ENCODE measurements at places on chromosomes 1 and 21.
A peak's percentile ranks its signal among the peaks of the same experiment; 100 is the strongest.

DNA sequence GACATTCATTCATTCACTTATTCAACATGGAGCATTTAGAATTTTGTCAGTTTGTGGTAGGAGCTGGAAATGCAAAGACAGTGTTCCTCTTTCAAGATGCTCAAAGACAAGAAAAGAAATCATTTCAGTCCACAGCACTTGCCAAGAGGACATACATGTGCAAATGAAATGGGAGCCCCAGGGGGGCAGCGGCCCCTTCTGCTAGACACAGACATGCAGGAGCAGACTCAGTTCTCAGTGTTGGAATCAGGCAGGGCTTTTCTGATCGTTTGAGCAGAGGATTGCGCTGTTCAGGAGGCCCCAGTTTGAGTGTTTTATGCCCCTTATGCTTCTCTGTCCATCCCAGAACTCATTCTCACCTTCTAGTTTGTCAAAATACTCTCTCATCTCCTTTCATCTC is 35.6 kb upstream of the VASH2 start:
- DNase-seq: no peak

GRCh38 chr1:71593523-71593922 is 512.7 kb upstream of the ZRANB2 start:
- DNase-seq: no peak

- no peak for DNase-seq
These were observed 56.4 kb downstream of the KIF26B start for GRCh38 chr1:245211035-245211749.

DNA sequence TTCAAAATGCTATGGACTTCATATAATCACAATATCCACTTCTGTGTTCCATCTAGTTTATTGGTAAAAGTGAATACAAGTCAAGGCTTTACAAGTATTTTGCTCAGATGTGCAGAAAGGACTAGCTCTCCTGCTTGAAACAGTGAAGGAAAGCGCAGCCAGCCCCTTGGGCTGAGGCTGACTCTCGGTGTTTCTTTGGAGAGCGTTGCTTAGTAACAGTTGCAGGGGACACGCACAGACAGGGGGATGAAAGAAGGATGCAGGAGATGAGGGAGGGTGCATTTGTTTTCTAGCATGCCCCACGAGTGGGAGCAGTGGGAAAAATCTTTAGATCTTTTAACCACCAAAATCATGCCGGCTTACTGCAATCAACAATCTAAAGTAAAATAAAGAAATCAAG is 9.1 kb downstream of the PYCR2 start:
- DNase-seq: no peak

GRCh38 chr1:18714404-18715175 is 83.9 kb downstream of the PAX7 start:
- no peak for DNase-seq

DNA sequence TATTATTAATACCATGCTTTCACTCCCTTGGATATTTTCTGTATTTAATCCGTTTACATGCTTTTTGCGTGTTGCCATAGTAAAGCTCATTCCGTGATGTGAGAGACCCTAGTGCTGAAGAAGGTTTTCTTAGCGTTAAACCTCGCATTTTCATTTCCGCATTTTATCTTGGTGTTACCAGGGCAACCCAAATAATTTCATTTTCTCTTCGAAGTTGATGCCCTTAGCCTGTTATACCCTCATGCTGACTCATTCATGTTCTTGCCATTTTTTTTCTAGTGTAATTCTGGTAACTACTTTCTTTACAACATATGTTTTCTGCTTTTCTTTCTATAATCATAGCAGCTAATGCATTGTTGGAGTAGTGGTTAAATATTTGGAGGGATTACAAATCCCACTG is 37.2 kb downstream of the LRRC8C start:
- DNase-seq: no peak

- no peak for DNase-seq
These were observed 131.9 kb upstream of the BEND5 start for GRCh38 chr1:48908606-48909005.

- DNase-seq: no peak
These were observed 14.3 kb upstream of the KCNK1 start for GRCh38 chr1:233599542-233600073.

- DNase-seq: no peak
These were observed 54.7 kb downstream of the RHBG start for GRCh38 chr1:156423422-156424352.

DNA sequence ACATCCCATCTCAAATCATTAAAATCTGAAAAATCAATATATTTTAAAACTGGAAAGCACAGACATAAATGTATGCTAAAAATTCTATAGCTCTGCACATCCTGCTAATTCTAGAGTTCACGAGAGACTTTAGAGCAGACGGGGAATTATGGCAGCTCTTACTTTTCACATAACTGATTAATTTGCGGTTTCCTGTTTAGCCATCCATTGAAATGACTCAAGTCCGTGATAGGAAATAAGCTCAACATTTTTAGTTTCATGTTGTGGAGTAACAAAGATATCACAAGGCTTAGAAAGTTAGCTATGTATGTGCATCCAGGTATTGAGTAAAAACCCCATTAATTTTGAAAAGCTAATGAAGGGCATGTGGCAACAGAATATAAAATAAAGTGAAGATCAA is 123.2 kb downstream of the SMYD2 start:
- DNase-seq: no peak

GRCh38 chr1:15932612-15933011 is 43.3 kb downstream of the ZBTB17 start:
- DNase-seq: peak; percentile 55

- DNase-seq: no peak
These were observed 2.3 kb upstream of the TIAM1 start for GRCh38 chr21:31346256-31346821.

DNA sequence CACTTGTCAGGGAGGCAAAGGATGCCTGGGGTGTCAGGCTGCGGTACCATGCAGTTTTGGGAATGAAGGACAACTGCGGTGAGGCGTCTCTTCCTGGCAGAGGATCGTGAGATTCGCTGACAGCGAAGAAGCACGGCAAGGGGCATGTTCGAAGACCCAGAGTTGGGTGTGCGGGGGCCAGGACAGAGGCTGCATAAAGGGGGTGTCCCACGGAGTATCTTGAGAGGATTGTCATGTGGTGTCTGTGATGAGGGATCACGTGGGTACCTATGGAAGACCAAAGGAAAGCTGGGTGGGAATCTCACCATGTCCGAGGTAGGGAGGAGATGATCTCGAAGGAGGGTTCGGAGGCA is 372 bp downstream of the SLC25A44 start:
- no peak for DNase-seq

DNA sequence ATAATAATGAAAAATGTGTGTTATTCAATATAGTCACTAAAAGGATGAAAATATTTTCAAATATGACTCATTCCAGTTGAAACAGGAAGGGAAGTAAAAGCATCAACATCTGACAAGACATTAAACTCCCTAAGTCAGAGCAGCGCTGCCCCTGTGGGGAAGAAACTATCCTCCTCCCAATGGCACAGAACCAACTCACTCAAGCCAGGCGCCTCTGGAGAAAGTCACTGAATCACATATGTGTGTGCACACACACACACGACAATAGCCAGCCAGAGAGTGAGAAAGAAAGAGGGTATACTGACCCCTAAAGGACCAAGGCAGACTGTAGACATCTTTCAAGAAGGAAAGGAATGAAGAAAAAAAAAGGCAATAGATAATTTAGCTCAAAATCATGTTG is 126.9 kb downstream of the SETD4 start:
- DNase-seq: no peak

GRCh38 chr1:3787349-3787715 is 9.0 kb downstream of the LRRC47 start:
- no peak for DNase-seq

GRCh38 chr1:18922848-18923755 is 20.7 kb upstream of the ALDH4A1 start:
- DNase-seq: no peak

GRCh38 chr1:68918563-68918962 is 421.7 kb upstream of the DEPDC1 start:
- DNase-seq: no peak

GRCh38 chr1:189927641-189928040 is 550.0 kb downstream of the BRINP3 start:
- DNase-seq: no peak

- DNase-seq: no peak
These were observed 203.3 kb upstream of the IVNS1ABP start for GRCh38 chr1:185520188-185520920.

DNA sequence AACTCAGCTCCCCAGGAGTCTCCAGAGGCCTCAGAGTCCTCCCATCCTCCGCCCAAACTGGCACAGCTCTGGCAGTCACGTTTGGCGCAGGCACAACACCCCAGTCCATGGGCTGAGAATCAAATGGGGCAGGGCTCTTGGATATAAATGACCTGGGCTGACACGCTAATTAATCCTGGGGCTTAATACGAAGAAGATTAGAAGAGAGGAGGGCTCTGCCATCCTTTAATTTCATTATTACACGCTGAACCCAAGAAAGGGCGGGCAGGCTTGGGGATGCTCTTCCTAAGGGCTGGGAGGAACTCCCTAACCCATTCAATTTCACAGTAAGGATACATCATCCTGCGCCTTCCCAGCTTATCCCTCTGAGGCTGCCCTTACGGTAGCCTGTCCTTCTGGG is 2.4 kb downstream of the GRIK3 start:
- DNase-seq: no peak

DNA sequence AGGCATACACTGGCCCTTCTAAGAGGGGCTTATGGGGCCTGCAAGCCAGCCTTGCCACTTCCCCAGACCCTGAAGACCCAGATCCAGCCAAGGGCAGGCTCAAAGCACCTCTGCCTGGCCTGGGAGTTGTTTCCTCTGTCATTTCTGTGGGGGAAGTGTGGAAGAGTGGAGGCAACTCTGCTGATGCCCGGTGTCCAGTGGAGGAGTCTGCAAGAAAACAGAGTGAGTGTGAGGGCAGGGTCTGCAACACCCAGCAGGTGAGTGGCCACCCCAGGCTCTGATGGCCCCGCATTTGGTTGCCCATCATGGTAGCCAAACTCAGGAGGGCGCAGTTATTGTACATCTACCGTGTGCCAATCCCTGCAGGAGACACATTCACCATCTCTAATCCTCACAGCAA is 8.4 kb downstream of the CLEC20A start:
- no peak for DNase-seq

DNA sequence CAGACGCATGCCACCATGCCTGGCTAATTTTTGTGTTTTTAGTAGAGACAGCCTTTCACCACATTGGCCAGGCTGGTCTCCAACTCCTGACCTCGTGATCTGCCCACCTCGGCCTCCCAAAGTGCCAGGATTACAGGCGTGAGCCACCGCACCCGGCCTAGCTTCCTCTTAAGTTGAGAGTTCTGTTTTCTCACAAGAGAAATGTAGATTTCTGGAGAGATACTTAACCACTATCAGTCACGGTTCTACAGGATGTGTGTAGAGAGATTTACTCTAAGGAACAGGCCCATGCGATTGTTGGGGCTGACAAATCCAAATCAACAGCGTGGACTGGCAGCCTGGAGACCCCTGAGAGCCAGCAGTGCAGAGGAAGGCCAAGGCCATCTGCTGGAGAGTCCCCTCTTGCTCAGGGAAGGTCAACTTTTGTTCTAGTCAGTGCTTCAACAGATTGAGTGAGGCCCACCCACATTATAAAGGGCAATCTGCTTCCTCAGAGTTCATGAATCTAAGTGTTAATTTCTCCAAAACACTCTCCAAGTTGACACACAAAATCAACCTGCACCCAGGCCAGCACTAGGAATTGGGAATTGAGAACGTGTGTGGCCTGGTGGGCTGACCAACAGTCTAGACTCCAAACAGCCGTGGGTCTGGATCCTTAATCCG is 38.7 kb downstream of the CHAF1B start:
- no peak for DNase-seq

GRCh38 chr1:94037392-94038229 is 83.3 kb downstream of the ABCA4 start:
- no peak for DNase-seq

DNA sequence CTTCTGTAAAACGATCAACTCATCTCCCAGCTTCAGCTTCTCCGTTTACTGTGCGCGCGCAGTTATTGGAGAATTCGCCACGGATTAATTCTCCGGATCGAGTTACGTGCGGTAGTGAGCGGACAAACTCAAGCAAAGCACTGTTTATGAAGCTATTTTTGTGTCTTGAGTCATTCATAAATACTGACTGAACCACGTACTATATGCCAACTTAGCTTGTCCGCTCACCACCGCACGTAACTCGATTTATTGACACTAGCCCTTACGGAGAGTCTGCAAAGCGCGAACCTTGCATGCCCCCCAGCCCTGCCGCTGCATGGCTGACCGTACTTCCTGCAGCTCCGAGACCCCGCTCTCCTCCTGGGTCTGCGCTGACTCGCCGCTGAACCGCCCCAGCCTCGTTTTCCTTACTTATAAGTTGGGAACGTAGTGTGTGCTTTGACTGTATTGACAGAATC is 773 bp downstream of the CHD1L start:
- peak; percentile 84 for DNase-seq

- no peak for DNase-seq
These were observed 110.4 kb upstream of the C21orf91 start for GRCh38 chr21:17929510-17929909.

GRCh38 chr1:156959414-156959813 is 39.0 kb downstream of the LRRC71 start:
- no peak for DNase-seq

GRCh38 chr1:219533280-219533679 is 79.6 kb downstream of the ZC3H11B start:
- no peak for DNase-seq

- DNase-seq: no peak
These were observed 51.6 kb downstream of the PLPP3 start for GRCh38 chr1:56527548-56528302.

DNA sequence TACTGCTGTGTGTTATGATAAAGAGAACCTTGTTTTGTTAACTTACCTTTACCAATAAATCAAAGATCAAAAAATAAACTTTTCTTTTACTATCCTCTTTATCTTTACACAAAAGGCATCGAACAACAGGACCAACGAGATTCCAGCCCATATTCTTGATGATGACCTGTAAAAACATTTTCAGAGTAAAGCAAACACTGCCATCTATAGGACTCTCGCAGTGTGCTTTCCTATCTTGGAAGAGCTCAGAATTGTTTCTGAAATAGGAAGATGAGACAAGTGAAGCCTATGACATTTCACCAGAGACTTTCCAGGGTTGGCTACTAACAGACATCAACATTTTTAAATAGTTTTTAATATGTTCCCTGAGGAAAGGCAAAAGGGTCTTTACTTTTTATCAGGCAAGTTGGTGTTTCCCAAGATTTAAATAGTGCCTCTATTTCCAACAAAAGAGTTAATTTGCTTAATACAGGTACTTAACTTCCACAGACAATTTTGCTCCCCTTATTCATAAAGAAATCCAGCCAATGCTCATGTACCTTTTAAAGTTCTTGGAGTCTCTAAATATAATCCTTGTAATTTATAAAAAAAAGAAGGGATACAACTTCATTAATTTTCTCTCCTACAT is 7.3 kb downstream of the GLMN start:
- DNase-seq: no peak

Data from spleen (tissue), 13 donors.